ENCODE measurements at places on chromosomes 6 and 20.

DNA sequence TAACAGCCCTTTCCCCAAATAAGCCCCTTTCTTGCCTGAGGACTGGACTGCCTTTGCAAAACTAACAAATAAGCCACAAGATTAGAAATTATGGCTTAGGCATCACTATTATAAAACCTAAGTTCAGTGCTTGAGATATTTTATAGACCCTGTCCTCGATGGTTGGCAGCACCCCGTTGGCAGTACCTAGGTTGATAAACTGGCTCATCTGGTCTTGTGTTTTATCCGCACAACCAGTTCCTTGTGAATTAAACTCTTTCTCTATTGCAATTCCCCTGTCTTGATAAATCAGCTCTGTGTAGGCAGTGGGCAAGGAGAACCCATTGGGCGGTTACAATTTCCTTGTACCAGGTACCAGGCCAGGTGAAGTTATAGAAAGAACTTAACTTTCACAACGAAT, 6.6 kb downstream of the LRP11 start:
- no peak for DNase-seq

DNA sequence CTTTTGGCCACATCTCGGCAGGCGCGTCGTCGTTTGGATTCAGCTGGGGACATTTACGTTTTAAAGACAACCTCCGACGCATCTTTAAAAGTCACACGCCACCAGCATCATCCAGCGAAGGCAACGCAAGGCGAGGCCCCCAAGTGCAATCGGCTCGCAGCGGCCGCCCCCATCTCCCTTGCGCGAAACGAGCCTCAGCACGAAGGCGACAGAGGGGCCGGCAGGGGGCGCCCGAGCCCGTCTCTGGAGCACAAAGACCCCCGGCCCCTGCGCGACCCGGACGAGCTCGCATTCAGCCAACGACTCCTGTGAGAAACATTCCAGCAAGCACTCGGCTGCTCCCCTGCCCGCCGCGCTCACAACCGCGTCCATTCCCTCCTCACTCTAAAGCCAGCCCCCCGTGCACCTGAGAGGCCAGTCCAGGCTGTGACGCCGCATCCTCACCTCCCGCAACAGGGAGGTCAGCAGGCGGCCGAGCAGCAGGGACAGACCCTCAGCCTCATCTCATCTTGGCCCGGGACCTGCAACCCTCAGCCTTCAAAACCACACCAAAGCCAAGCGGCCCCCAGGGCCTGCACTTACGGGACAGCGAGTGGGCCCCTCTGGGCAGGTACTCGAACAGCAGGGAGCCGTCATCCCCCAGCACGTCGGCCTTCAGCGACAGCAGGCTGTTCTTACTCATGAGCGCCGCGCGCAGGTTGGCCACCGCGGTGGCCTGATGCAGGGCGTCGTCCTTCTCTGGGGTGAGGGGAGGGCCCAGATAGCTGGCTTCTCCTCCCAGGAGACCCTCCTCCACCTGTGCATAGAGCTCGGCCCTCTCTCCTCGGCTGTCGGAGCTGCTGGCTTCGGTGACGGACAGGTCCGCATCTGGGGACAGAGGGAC, 35.8 kb downstream of the SLC2A4RG start:
- no peak for DNase-seq

DNA sequence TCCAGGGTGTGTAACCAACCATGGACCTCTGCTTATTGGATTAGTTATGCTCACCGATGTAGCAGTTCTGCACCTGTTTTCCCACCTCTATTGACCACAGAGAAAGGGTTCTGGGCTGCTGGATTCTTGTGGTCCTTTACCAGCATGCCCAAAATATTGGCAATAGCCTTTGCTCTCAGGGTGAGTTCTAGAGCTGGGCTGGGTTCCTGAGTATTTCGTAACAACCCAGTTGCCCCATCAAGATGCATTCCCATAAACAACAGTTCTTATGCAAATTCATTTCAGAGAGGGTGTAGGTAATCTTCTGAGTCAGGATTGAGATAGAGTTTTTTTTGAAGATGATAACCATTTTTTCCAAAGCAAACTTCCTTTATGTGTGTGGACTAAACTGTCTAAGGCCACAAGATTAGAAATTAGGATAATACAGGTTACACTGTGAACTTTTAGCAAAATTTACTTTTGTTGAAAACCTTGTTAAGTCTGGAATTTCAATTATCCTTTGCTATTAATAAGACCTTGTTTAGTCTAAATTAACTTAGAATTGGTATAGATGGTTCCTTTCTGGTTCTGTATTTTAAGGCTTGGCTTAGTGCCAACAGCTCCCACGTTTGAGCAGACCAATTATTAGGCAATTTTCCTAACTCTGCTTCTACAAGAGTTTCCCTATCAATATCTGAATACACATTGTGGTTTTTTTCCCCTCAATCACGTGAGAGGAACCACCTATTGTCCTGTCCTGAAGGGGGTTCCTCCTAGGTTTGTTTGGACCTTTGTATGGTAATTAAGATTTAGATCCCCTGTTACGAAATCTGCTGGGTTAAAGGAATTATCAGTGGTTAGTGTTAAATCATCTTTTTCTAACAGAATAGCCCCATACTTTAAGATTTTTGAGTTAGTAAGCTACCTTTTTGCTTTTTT, 46.1 kb downstream of the TBX18 start:
- DNase-seq = no peak

DNA sequence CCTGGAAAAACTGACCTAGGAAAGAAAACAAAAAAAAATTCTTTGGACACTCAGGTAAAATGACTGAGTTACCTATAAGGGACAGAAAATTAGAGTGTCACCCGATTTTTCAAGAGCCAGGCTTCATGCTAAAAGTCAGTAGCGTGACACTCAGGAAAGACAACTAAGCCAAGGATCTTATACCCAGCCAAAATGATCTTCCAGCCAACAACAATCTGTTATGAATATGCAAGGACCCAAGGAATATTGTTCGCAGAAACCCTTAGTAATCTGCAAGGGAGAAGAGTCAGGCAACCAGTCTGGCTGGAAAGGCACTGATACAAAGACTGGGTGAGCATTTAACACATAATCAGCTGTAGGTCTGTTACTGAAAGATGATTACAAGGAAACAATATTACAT, 203.6 kb downstream of the GMPR start:
- no peak for DNase-seq

GRCh38 chr6:96923871-96924493, 546 bp upstream of the KLHL32 start:
- DNase-seq = no peak

DNA sequence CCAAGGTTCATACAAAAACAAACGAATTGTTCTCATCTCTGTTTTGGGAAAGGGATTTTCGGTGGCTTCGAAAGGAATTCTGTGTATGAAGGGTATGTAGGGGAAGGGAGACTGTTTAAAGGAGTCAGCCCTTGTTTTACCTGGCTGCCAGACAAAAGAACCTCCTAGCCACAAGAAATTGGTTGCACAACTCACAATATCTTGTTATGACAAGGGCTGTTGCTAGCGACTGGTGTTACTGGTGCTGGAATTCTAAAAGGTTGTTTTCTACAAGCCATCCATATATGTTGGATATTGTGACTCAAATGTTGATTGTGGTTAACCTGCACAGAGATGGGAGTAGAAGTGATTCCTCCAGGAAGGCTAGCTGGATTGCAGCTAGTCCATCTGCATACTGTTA, 34.6 kb upstream of the CITED2 start:
- no peak for DNase-seq

- no peak for DNase-seq
Measured at GRCh38 chr6:7912736-7913517, 2.3 kb upstream of the TXNDC5 start.
